ENCODE measurements at places on chromosomes 2 and 18.

DNA sequence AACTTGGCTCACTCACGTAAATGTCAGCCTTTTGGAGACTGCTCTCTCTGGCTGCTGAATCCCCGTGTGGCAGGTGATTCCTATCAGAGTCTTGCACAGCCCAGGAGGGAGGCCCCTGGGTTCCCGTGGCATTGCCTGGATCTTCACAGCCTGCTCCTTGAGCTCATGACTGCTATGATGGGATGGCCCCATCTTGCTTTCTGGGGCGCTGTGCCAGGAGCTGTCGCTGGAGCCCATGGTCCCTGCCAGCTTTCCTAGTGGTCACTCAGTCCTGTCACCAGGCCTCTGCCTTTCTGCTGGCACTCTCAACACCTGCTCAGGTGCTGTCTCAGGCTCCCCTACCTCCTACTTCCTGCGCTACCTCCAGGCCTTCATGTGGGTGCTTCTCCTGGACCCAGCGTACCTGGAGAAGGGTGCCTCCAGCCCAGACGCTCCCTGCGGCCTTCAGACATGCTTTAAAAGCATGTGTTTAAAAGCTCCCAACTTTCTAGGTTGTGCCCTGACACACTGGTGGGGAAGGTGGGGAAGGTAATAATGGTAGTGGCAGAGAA is 110.1 kb downstream of the MCFD2 start:
- DNase-seq: no peak

- no peak for DNase-seq
Measured at GRCh38 chr2:188892636-188893035, 81.5 kb upstream of the COL3A1 start.

GRCh38 chr2:45909677-45910191 is 258.3 kb downstream of the PRKCE start:
- DNase-seq: peak; percentile 82

- DNase-seq: no peak
Measured at GRCh38 chr2:36889795-36890194, 76.5 kb downstream of the STRN start.

GRCh38 chr2:62185475-62186155 is 10.3 kb upstream of the B3GNT2 start:
- DNase-seq: no peak

GRCh38 chr18:58491113-58491696 is 137.7 kb downstream of the ALPK2 start:
- DNase-seq: no peak

- no peak for DNase-seq
Measured at GRCh38 chr18:62523255-62523588, 397 bp downstream of the ZCCHC2 start.

DNA sequence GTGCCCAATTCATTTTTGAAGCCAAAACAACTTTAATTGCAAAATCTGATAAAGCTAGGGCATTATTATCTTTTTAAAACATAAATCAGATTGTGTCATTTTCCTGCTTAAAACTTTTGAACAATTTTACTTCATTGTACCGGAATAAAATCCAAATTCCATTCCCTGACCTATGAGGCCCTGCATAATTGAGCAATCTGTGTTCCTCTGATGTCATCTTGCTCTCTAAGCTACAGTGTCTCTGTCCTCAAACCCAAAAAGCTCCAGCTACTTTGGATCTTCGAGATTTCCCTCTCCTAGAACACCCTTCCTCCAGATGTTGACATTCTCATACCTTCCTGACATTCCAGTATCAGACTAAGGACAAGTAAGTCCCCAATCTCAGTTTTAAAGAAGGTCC is 395.9 kb downstream of the LRATD1 start:
- DNase-seq: no peak

DNA sequence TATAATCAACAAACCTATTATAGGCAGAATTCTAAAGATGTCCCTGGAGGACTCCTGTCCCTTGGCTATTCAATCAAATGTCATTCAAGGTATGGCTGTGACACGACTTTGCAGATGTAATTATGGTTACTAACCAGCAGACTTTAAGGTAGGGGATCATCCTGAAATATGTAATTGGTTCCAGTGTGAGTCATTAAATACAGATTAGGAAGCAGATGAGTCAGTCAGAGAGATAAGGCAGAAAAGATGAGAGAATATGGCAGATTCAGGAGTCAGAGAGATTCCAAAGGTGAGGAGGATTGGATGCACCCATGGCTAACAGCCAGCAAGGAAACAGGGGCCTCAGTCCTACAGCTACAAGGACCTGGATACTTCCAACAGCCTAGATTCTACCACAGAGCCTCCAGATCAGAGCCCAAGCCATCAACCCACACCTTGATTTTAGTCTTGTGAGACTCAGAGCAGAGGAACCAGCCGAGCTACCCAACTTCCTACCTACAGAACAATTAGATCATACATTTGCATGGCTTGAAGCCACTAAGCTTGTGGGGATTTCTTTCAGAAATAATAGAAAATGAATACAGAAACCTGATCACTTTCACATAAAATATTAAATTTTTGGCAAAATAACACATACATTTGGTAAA is 11.2 kb upstream of the PROM2 start:
- no peak for DNase-seq

GRCh38 chr18:29250843-29251242 is 1073.9 kb upstream of the CDH2 start:
- no peak for DNase-seq

- no peak for DNase-seq
Measured at GRCh38 chr18:50183556-50183955, 11.4 kb downstream of the MYO5B start.

DNA sequence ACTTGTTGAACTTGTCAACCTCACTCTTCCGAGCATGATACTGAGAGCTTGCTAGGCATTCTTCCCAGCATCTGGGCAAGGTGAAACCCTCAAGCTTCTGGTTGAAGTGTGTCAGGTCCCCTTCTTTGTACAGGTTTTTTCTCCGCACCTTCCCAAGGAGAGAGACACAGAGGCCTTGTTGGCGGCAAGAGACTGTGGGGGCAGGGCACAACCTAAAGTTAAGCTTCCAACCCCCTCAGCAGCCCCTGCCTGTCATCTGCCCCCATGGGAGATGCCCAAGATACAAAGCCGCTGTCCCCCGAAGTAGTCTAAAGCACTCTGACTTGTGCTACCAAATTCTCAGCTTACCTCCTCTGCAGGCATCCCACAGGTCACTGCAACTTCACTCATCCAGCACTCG is 64.9 kb downstream of the XDH start:
- DNase-seq: no peak

- no peak for DNase-seq
Measured at GRCh38 chr2:19973466-19973865, 16.4 kb downstream of the WDR35 start.

- no peak for DNase-seq
Measured at GRCh38 chr2:159010340-159010739, 41.9 kb downstream of the TANC1 start.

DNA sequence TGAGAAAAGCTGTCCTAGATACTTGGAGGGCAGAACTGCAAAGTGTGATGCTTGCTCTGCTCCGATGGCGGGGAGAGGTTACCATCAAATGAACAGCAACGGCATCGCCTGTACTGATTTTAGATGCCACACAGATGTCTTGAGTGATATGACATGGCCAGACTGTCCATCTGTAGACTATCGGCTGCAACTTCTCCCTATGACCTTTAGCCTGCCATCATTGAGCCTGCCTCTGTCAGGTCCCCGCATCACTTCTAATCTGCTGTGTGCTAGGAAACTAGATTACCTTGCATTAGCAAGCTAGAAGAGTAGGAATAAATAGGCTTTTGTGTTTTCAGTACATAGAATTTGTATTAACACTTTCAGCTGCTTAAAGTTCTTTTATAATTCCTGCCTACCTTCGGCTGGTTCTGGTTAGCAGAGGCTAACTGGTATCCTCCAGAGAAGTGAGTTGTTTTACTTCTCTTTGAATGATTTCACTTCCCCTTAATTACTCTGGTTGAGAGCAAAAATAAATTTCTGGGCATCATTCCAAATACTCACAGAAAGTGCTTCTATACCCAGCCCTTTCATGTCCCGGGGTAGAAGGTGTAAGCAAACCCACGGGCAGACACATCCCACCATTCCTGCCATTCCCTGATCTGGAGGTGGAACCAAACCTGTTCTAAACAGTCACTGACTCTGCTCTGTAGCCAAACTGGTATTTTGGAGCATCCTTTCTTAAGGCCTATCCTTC is 24.0 kb downstream of the GAREM2 start:
- no peak for DNase-seq

DNA sequence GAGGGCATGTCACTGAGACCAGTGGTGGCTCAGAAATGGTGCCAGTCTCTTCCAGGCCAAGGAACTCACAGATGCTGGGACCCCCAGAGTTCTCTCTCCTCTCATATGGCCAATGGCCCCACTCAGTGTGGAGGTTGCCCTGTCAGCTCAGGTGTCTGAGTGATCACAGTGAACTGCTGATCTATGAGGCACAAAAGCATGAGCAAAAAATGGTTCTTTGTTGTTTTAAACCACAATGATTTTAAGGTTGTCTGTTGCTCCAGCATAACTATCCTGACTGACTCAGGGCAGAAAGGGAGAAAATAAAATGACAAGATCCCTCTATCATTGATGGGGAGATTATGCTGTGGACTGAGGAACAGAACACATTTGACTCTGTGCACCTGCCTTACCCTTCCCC is 57.8 kb downstream of the FBLN7 start:
- DNase-seq: no peak

DNA sequence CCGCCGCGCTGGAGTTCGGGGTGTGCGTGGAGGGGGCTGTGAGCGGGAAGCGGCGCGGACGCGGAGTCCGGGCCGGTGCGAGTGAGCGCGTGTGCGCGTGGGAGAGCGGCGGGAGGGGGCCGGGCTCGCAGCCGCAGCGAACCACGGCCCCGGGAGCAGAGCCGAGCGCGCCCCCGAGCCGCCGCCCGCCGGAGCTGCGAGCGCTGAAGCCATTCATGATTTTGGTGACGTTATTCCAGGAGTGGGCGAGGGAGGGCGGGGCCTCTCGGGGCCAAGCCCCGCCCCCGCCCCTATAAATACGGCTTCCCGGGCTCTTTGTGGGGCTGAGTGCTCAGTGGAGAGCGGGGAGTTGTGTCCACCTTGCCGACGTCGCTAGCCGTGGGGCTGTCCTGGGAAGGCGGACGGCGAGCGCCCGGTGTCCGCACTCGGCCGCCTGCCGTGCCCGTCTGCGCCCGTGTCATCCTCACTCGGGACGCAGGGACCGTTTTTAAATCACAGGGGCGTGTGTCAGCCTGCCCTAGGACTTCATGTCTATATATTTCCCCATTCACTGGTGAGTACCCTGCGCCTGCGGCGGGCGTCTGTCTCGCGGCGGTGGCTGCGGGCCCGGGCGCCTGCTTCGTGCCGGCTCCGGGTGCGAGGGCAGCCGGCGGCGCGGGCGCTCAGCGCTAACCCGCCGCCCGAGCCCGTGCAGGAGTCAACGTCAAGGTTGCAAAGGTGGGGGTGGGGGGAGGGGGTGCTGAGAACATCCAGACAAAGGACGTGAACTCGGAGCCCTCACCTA is at the start of gene LBH:
TSS of gene LBH (plus strand) at position 323 of the 784 bp plus-strand sequence. CDS start at position 528, 205 bp downstream.
- peak; percentile 86 for DNase-seq

GRCh38 chr2:169623235-169623634 is 39.1 kb downstream of the PPIG start:
- no peak for DNase-seq

- no peak for DNase-seq
Measured at GRCh38 chr2:143183804-143184463, 54.7 kb downstream of the ARHGAP15 start.

DNA sequence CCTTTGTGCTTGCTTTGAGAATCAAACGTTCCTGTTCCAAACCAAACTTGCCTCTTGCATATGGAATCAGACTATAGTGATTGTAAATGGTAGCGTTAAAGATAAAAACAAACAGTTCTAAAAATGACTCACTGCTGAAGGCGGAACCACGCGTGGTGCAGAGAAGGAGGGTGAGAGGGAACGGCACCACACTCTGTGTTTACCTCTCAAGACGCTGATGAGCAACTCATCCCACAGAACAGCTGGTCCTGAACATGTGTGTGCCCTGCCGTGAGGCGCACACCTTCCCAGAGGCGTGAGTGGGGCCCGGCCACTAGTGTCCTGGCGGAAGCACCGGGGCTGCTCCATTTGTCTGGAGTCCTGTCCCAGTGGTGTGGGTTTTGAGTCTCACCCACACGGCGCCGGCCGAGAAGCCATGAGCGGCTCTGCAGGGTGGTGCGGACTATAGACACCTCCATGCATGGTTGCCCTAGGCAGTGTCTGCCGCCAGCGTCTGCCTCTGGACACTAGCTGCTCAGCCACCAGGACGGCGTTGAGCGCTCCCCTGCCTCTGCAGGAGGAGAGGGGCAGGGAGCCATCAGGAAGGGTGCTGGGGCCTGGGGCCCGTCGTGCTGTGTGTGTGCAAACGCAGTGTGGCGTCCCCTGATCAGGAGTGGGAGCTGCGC is 52.1 kb downstream of the NFATC1 start:
- no peak for DNase-seq

DNA sequence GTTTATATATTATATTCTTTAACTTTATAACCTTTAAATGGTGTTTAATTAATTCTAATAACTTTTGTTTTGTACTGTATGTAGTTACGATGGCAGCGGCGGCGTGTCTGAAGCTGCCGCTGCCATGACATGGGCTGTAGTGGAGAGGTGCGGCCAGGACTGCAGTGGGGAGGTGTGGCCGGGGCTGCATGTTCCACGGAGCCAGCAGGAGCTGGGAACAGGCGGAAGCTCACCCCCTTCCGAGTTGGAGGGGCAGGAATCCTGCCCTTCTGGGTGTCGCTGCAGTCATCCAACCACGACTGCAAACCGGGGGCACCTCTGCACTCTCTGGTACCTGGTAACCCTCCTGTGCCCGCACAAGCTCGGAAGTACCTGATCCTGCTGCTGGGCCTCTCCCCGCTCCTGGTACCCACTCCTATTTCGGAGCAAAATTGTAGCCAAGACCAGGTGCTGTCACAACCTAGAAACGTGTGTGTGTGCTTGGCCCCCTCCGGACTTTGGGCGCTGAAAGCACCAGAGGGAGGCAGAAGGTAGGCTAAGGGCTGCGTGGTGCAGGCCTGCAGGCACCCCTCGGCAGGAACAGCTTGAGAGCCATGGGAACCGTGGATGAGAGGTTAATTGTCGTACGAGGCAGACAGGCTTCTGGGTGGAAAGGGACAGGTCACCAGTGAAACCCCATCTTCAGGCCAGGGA is 1329.7 kb upstream of the SLC39A10 start:
- no peak for DNase-seq

GRCh38 chr18:11925800-11926481 is 17.8 kb upstream of the MPPE1 start:
- no peak for DNase-seq

DNA sequence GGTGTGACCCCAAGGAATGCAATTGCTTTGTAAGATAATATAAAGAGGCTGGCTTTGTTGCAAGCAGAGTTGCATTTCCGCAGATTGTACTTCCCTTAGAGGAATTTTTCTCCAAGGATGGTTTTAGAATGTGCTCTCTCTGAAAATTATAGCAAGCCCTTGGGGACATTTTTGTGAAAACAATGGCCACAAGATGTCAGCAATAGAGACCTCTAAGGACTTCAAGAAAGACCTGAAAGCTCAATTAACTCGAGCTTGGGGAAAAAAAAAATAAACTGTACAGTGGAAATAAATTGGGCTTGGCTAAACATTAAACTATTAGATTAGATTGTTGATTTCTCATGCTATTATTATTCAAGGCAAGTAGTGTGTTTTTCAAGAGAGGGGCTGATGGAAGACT is 81.3 kb upstream of the KYNU start:
- no peak for DNase-seq
